Common myeloid progenitor, CD34-positive (primary cell): ENCODE measurements at places on chromosomes 3 and 15.

- DNase-seq, result no peak
Measured at GRCh38 chr3:113521981-113522380, 7.0 kb upstream of the SPICE1 start.

DNA sequence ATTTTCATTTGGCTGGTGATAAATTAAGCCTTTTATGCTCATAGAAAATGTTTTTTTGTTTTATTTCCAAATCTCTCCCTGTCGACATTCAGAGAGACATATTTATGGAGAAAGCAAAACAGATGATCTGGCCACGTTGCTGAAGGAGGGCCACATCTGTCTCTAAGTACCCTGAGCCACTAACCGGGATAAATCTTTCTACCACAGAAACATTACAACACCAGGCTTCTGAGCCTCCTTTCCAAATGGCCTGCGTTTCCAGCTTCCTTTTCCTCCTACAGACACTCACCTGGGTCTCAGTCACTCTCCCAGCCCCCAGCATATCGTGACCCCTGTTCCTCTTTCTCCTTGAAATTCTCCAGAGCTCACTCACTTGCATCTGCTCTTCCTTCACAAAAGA is 161.0 kb downstream of the ARRDC4 start:
- no peak for DNase-seq

DNA sequence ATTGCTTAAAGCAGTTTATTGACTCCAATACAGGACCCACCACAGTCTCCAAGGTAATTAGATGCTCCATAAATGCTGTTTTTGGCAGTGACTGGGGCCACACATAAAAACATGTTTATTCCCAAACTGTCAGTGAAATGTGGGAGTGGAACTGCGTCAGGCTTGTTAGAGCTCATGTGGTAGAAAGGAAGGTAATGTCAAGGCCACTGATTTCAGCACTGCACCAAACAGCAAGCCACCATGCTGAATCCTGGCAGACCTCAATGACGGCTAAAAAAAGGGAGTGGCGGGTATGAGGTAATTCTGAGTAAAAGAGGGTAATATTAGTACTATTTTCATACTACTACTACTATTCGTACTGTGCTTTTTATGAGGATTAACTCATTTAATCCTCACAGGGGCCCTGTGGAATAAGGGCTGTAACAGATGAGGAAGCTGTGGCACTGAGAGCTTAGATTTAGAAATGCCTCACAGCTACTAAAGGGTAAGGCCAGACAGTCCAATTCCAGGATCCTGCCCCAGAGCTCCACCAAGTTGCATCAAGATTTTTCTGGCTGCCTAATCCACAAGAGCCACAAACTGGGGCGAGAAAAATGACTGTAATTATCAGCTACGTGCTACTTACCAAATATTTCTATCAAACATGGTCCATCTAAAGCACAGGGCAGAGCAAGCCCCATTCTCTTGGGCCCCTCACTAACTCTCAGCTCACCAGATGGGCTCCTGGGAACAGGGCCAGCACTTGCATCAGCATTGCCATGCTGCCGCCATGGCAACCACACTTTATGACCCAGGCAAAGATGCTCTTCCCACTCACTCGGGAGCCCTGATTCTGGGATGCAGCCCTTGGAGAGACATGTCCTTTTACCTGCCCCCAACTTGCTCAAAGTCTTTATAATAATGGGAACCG is 83.6 kb upstream of the SPATA12 start:
- no peak for DNase-seq

DNA sequence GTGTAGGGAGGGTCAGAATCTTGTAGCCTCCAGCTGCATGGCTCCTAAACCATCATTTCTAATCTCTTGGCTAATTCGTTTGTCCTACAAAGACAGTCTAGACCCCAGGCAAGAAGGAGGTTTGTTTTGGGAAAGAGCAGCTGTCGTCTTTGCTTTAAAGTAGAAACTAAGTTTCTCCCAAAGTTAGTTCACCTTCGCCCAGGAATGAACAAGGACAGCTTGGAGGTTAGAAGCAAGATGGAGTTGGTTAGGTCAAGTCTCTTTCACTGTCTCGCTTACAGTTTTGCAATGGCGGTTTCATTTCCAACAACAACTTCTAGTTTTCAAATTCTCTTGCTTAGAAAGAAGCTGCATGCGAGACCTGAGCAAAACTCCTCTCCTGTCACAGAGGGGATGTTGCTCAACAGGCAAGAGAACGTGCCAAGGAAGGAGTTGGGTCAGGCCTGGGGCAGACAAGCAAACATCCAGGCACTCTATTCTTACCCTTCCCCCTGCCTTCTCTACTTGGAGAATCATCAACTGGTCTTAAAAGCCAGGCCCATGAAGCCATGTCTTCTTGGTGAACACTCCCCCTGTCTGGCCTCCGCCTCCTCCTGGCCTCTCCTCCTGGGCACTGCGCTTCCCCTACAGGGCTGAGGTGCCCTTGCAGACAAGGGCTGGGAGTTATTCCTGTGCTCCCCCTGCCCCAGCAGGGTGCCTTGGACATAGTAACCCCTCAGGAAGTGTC is 57.6 kb downstream of the TMEM44 start:
- DNase-seq, result no peak

- DNase-seq, result no peak
Measured at GRCh38 chr3:87336761-87337160, 60.4 kb upstream of the POU1F1 start.

- DNase-seq, result peak; percentile 79
Measured at GRCh38 chr3:192188218-192188835, 539.0 kb downstream of the FGF12 start.

- no peak for DNase-seq
Measured at GRCh38 chr3:34005886-34006285, 207.5 kb downstream of the PDCD6IP start.

- no peak for DNase-seq
Measured at GRCh38 chr3:47314056-47314764, 31.5 kb downstream of the KLHL18 start.

DNA sequence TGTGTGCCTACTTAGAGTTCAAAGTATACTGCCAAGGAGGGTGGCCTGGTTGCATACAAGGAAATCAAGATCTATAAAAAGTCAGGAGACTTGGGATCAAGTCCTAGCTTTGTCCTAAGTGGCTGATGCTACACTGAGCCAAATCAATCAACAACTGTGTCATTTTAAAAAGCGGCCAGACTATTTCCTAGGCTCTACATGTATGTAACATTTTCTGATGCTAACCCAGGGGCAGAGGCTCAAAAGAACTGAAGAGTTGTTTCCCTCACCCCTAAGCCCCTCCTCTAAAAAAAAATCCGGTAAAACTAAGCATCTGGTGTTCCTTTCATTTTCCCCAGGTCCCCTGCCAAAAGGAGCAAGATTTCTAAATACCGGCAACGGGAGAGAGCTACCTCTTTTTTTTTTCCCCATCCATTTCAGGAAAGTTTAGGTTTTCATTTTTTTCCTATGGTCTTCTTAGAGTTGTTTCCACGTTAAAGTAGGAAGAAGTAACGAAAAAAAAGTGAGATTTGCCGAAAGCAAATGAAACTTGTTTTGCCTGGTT is 18.8 kb upstream of the CHD2 start:
- peak; percentile 66 for DNase-seq

DNA sequence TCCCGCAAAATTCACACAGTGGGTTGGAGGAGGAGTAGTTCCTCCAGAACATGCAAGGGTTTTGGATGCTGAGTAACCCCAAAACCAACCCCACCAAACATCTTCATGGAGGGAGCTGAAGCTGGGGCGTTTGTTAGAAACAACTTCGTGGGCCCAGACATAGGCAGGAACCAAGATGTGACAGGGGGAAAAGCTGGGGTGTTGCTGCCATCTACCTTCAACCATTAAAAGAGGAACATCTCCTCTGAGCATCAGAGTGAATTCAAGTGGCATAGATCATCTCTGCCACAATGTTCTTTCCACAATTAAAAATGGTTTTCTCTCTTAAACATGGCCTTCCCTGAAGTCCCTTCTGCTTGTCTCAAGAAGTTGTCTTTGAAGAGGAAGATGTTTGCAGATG is 20.5 kb downstream of the SIDT1 start:
- peak; percentile 79 for DNase-seq

DNA sequence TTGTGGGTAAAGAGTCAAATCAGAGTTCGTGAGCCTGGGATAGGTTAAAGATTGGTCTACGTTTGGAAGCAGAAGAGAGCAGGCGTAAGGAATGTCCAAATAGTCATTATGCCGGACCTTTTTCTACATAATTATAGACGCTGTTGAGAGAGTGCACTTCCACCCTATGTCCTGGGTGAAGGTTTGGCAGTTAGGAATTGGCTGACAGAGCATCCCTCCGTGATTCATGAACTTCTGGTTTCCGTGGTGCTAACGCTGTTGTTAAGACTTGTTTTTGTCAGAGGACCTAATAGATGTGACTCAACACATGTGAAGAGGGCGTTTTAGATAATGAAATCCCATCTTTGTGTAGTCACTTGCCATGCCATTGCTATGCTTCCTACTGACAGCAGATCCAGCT is 1.1 kb downstream of the EAF1 start:
- peak; percentile 35 for DNase-seq

DNA sequence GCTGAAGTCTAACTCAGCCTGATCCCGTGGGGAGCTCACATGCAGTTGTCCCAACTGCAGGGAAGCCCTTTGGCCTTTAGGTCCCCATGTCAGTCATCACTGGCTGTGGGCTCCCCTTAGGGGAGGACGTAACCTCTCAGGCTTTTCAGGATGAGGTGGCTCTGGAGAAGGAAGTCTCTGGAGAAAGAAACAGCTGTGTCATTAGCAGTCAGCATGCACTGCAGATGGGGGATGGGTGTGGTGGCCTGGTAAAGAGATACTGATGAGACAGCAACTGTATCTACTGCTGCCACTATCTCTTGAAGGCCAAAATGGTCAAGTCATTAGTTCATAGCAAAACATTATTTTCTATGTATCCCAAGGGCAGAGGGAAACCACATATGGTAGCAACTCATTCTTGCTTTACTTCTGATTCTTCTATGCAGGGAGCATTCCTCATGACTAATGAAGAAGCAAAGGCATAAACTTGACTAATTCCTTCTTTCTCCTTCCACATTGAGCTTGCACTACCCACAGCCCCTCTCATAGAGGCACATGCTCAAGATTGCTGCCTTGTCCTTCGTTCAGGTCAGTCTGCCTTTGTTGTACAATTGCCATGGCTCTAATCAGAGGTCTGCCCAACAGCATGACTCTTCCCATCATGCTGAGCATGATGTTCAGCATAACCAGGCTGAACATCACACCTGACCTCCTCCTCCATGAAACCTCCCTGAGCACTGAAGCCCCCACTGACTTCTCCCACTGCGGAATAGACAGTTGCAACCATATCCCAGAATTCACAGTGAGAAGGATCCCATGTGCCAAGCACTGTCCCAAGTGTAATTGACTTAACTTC is 47.8 kb upstream of the TMEM158 start:
- DNase-seq, result no peak

DNA sequence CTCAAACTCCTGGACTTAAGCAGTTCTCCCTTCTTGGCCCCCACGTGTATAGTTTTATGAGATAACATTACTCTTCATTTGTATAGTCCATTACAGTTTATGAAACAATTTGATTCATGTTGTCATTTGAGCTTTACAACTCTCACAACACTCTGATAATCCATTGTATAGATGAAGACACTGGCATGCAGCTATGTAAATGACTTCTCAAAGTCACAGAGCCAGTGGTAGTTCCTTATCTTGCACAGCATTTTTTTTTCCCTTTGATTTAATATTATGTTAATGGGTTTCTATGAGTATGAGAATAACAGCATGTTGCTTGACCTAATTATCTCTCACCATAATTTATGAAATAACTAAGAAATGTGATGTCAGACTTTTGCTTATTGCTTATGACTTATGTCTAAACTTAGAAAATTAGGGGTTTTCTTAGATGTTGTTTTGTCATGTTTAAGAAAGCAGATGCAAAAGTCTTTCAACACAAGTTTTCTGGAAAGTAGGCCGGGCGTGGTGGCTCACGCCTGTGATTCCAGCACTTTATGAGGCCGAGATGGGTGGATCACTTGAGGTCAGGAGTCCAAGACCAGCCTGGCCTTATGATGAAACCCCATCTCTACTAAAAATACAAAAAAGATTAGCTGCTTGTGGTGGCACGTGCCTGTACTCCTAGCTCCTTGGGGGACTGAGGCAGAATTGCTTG is 13.3 kb downstream of the VPS8 start:
- no peak for DNase-seq

- DNase-seq, result no peak
Measured at GRCh38 chr15:71304681-71305080, 189.4 kb downstream of the THSD4 start.

- DNase-seq, result no peak
Measured at GRCh38 chr15:88918738-88919137, 5.6 kb upstream of the MFGE8 start.

GRCh38 chr3:184567946-184568559 is 6.5 kb downstream of the EPHB3 start:
- DNase-seq, result no peak

DNA sequence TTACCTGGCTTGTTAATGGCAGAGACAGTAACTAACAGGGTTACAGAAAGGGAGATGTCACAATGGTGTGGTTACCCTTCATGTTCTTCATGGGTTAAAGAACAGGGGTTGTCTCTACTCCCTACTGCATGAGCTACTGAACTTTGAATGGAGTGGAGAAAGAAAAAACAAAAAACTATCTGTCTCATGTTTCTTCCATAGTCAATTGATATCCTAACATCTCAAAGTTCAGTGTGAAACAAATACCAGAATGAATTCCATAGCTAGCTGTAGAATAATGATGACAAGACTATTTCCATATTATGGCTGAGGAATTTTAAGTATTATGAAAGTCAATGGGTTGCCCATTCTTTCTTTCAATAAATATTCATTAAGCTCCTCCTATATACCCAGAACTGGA is 161.3 kb upstream of the LPP start:
- no peak for DNase-seq

DNA sequence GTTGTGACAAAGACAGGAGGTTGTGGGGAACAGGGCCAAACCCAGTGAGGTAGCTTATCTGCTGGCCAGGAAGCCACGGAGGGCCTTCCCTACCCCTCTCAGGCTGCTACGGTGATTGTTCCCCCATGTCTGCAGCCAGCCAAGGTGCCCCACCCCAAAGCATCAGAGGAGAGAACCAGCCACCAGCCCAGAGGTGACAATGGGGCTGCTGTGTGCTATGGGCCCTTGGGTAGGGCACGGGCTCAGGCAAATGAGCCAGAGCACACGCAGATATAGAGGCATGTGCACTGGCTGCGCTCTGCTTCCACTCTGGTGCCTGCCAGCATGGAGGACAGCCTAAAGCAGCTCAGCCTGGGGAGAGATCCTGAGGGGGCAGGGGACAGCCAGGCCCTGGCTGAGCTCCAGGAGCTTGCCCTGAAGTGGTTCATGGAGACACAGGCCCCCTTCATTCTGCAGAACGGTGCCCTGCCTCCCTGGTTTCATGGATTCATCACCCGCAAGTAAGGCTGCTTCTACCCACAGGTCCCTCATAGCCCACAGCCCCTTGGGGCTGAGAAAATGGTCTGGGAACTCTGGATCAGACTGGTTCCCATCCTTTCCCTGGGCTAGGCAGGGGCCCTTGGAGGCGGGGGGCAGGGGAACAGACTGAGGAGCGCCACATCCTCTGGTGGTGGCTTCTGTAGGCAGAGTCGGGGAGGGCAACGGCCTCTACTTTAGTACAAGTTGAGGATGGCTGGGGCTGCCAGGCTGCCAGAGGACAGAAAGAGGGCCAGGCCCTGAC is at the start of gene SH2D7:
TSS of gene SH2D7 (plus strand) at position 301 of the 781 bp plus-strand sequence. CDS start at position 325, 24 bp downstream.
- DNase-seq, result peak; percentile 39

GRCh38 chr15:50180091-50180490 is 1.9 kb upstream of the SLC27A2 start:
- DNase-seq, result no peak

- no peak for DNase-seq
Measured at GRCh38 chr15:62758126-62758951, 284.2 kb upstream of the TPM1 start.

- DNase-seq, result no peak
Measured at GRCh38 chr3:124851136-124851535, 36.0 kb downstream of the ITGB5 start.
